Caki2 (cell line): ENCODE measurements at places on chromosomes 11 and 22.

- DNase-seq: no peak
These were observed 189.8 kb downstream of the CSNK2A3 start for GRCh38 chr11:11163236-11163635.

DNA sequence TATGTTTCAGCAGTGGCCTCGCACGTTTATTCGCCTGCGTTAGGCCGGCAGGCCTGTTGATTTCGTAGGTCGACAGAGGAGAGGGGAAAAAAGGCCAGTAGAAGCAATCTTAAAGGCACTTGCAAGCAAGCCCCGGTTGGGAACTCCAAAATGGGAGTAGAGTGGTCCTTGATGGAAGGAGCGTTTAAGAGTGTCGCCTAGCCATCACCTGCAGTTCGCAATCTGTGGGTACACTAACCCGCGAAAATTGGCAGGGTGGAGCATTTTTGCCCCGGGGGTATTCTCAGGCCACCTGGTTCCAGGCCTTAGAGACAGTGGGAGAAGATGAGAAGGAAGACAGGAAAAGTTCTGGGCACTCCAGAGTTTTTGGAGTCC lies 1.1 kb downstream of the EWSR1 start:
- DNase-seq: peak; percentile 14

- DNase-seq: no peak
These were observed 209.8 kb upstream of the TMEM45B start for GRCh38 chr11:129605815-129606214.

- no peak for DNase-seq
These were observed 640.6 kb downstream of the TBC1D22A start for GRCh38 chr22:47402876-47403525.

DNA sequence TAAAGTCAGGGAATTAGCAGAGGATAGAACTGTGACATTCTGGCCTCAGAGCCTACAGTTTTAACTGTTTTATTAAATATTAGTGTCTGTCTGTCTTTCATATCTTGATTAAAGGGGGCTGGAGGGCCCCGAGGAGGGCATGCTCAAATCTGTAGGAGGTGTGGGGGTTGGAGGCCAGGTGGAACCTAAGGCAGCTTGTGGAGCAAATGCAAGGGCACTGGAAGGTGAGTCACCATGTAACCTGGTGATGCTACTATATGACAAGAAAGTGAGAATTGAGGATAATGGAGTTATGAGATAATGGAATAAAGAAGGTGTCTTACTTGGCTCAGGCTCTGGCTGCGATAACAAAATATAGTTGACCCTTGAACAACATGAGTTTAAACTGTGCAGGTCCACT lies 27.3 kb upstream of the TMEM86A start:
- no peak for DNase-seq

- no peak for DNase-seq
These were observed 23.6 kb downstream of the PDGFB start for GRCh38 chr22:39220890-39221850.

DNA sequence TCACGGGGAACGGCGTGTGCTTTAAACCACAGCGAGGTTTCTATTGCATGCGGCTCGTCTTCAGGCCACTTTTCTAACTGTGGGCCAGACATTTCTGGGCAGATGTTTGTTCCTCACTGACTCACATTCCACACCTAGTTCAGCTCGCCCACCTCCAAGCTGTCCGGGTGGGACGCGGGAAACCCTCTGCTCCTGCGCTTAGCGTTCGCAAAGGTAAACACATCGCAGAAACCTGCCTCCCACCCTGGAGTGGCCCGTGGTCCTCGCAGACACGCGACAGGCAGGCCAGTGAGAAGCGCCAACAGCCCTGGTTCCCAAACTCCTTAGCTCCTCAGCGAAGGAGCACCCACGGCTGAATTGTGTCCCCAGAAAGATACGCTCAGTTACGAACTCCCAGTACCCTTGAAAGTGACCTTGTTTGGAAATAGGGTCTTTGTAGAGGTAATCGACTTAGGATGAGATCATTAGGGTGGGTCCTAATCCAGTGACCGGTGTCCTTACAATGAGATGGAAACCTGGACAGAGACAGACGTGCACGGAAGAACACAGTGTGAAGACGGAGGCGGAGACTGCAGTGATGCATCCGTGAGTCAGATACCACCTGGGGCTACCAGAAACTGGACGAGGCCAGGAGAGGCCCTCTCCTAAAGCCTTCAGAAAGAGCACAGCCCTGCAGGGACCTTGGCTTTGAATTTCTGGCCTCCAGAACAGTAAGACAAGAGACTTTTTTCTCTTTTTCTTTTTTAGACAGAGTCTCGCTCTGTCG lies 82.7 kb downstream of the CELSR1 start:
- DNase-seq: peak; percentile 77

DNA sequence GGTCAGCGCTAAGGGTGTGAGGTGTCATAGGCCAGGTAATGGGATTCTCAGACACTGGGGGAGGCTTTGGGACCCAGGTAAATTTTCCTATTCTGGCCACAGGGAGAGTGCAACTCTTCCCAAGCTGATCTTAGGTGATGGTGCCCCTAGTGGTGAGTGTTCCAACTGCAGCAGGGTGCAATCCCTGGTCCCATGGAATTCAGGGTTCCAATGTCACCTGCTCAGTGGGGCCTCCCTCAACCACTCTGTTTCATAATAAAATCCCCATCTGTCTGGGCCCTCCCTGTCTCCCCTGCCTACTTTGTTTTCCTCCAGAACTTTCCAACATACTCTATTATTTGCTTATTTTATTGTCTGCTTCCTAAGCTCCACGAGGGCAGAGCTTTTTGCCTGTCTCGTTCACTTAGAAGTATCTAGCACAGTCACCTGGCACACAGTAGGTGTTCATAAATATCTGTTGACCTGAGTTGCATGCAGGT lies 2.9 kb upstream of the SGSM1 start:
- peak; percentile 36 for DNase-seq

DNA sequence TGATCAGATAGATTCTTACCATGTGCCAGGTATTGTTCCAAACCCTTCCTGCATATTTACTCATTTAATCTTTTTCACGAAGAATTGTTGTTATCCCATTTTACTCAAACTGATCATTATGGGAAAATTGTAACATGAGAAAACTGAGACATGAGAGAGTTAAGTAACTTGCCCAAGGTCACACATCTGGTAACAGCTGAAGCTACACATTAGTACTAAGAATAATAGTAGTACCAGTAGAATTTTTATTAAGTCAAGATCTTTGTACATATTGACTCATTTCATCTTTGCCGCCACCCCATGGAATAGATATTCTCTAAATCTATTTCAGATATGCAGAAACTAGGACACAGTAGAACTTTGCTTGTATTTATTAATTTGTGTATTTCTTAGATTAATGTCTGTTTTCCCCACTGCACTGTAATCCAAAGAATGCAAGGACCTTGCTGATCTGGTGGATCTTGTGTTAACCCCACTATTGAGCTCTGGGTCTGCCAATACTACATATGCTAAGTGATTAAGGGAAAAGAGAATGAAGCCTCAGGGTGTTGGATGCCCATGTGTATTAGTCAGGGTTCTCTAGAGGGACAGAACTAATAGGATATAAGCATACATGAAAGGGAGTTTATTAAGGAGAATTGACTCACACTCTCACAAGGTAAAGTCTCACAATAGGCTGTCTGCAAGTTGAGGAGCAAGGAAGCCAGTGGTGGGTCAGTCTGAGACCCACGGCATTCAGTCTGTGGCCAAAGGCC lies 72.8 kb downstream of the PARVA start:
- DNase-seq: no peak

- DNase-seq: no peak
These were observed 28.1 kb downstream of the RRAS2 start for GRCh38 chr11:14330881-14331280.

DNA sequence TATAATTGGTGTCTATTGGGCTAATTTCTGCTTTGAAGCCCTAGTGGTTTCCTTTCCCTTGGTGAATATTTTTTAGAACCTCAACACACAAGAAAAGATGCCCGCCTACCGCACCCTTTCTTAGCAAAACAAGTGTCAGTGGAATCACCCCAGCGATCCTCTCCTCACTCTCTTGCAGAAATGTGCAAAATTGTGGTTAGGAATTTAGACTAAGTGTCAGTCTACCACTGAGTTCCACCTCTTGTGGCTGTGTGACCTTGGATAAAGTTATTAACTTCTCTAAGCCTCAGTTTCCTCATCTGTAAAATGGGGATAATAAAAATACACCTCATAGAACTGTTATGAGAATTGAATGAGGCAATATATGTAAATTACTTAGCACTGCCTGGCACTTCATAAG lies 5.3 kb upstream of the JAML start:
- no peak for DNase-seq

GRCh38 chr22:20653012-20653794 lies 120.7 kb upstream of the SERPIND1 start:
- DNase-seq: no peak

DNA sequence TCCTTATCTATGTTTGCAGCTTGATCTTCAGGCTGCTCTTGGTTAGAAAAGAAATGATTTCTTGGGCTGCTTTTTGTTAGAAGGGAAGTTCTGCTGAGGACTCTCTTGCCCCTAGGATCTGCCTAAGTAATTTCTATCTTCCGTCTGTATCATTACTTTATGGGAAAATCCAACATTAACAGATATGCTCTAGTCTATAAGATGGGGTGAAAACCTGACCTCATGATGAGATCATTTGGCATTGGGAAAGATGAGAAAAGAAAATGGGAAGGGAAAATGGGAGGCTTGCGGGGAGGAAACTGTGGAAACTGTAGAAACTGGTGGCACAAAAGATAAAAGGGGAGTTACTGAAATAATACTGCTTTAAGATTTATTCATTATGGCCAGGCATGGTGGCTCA lies 63.6 kb downstream of the FDX1 start:
- DNase-seq: no peak

DNA sequence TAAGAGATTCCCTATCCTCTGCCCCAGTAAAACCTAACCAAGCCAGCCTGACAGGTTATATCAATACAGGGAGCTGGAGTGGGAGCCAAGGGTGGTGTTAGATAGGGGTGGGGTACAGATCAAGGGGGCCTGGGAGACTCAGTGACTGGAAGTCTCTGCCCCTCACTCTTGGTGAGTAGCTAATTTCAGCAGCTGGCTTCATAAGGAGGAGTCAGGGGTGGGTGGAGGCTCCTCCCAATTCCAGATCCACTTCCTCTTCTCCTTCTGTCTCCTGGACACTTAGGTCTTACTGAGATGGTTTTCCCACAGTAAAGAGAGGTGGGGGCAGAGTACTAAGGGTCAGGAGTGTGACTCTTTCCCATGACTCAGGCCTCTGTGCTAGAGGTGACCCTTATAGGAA lies 1.1 kb upstream of the VSIG2 start:
- no peak for DNase-seq

GRCh38 chr11:9099617-9100016 lies 8.2 kb upstream of the SCUBE2 start:
- no peak for DNase-seq

DNA sequence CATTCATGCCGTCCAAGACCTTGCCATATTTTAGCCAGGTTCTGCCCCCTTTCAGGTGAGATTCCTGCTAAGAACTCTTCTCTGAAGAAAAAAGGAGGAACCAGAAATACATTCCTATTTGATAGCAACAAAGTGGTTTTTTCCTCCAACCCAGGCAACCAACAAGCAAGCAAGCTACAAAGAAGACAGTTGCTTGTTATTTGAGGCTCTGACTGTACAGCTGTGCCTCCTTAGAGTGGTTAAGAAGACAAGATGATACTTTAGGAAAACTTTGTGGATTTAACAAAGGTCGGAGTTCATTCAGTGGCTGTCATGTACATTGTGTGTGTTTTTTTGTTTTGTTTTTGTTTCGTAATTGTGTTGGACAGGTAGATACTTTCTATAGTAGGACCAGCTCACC lies 21.7 kb downstream of the TEAD1 start:
- no peak for DNase-seq

DNA sequence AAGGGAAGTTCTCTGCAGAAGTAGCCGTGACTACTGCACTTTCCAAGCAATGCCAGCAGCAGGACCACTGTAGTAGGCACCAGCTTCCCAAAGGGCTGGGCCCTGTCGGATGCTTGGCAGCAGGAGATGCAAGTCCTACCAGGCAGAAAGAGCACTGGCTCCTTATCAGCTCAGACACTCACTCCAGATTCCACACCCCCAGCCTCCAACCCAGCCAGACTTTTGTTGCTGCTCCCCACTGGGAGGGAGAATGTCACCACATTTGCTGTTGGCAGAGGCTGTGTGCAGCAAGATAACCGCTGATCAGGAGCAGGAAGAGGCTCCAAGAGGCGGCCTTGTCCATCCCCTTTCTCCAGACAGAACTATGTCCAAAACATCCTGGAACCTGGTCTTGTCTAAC lies 118.7 kb downstream of the C11orf58 start:
- no peak for DNase-seq

DNA sequence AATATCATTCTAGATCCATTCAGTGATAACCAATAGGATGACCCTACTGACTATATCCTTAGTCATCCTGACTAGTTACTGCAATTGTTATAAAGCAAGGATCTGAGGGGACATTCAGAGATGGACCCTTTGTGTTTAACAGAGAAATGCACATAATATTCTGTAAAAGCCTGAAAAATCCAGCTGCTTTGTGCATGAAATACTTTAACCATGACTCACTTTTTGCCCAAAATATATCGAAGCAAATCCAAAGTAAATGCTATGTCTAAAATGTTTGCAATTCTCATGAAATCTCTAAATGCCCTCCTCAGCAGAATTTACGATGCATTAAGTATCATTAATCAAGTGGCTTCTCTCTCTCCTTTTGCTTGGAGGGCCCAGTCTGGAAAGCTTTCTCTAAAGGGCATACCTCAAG lies 178.8 kb upstream of the MTMR2 start:
- peak; percentile 35 for DNase-seq

DNA sequence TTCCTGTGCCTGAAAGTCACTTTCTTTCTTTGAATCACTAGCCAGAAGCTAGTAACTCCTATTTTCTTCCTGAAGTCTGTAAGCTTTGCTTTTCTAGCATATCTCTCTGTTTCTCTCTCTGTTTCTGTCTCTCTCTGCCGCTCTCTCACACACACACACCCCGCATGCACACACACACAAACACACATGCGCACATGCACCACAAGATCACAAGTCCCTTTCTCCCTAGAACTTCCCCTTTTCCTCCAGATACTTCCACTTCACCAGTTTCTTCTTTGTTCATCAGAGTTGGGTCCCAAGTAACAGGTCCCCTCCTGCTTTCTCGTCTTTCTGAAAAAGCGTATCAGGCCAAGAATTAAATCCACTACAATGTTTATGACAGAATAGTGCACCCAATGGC lies 148.5 kb upstream of the HSD17B12 start:
- no peak for DNase-seq

- DNase-seq: no peak
These were observed 26.9 kb upstream of the CYB5R3 start for GRCh38 chr22:42676059-42676607.

- DNase-seq: no peak
These were observed 51.5 kb upstream of the SPATA19 start for GRCh38 chr11:133896642-133897330.

DNA sequence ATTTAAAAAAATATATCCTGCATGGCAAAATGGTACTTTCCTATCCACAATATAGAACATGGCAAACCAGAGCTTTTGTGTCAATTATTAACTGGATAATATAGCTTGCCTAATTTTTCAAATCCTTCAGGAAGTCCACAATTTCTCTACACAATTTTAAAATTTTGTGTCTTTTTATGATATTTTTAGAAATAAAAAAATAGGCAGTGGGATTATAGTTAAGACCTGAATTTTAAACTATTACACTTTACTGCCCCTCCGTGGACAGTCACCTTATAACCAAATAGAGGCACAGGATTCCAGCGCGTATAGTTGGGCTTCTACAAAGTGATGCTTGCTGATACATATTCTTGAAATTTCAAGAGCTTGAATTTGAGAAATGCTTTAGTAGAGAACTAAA lies 2.1 kb upstream of the DMC1 start:
- DNase-seq: peak; percentile 38
